ENCODE measurements at places on chromosomes 6 and 20.

DNA sequence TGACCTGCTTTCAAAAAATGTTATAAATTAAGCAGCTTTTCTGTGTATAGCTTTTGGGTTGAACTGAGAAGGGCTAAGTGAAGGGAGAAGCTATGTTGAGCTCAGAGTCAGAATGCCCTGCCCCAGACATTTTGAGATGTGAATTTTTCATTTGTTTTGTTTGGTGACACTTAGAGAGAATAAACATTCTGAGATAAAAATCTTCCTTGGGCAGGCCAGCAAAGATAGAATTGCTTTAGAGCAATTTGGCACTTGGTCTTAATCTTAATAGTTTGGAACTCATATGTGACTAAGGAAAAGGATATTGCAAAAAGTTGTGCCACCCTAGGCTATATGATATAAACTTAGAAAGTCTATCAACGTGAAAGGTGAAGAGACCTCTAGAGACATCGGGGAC lies 30.2 kb downstream of the MYB start:
- DNase-seq: no peak

DNA sequence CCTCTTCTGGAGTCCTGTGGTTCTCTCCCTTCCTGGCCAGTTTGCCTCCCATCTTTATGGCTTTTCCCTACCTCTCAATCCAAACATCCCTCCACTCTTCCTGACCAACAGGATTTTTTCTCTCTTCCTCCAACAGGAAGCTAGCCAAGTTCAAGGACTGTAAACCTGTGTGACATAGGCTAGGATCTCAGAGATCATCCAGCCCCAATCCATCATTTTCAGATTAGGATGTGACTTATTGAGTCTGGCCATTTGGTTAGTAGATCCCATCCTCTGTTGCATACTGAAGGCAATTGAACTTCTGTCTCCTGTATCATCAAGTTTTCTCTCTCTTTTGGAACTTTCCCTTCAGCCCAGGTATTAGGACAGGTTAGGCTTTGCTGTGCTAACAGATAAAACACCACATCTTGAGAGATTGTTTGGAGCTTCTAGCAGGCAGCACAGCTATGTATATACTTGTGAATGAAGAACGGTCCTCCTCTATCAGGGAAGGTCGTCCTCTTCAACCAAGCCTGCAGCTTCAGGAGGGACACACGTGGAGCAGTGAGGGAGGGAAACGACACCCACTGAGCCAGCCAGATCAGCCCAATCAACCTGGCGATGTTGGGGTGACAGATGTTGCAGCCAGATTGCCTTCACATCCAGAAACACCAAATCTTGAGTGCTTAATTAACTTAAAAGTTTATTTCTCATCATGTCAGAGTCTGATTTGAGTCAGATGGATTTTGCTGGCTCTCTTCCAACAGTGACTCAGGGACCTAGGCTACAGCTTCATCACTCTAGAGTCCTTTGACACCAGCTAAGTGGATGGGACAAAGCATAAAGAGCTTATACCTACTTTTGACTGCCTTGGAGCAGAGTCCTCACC lies 106.8 kb downstream of the GJA10 start:
- no peak for DNase-seq

DNA sequence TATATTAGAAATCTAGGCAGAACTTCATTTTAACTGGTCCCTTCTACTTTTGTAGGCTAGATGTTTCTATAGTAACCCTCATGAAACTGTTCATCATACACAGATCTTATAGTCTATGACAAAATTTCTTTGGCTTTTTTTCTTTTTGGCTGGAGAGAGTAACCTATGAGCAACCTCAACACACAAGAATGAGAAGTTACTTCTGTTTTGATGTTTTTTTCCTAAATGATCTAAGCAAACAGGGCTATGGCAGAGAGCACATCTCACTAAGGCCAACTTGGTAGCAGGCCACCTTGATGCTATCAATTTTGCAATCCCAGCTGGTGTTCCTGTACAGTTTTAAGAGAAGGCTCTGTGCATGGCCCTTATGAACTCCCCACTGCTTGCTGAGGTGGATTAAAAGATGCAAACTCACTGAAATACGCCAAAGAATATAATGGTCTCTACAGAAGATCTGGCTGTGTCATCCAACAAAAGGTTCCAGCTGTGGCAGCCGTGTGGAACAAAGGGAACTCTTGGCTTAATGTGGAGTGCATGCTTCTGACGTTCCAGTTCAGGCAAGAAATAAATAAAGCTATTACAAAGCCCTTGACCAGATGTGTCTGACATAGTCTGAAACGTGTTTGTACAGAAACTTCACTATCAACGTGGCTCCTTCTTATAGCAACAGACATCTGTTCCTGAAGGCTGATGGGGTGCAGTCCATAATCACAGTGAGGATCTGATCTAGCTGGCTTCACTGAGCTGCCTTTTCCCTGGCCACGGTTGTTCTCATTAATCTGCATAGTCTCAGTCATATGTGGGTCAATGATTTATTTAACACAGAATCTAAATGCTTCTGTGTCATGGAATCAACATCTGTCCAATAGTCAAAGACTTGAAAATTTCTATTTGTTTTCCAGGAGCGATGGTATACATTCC lies 481.1 kb downstream of the BMP2 start:
- no peak for DNase-seq

DNA sequence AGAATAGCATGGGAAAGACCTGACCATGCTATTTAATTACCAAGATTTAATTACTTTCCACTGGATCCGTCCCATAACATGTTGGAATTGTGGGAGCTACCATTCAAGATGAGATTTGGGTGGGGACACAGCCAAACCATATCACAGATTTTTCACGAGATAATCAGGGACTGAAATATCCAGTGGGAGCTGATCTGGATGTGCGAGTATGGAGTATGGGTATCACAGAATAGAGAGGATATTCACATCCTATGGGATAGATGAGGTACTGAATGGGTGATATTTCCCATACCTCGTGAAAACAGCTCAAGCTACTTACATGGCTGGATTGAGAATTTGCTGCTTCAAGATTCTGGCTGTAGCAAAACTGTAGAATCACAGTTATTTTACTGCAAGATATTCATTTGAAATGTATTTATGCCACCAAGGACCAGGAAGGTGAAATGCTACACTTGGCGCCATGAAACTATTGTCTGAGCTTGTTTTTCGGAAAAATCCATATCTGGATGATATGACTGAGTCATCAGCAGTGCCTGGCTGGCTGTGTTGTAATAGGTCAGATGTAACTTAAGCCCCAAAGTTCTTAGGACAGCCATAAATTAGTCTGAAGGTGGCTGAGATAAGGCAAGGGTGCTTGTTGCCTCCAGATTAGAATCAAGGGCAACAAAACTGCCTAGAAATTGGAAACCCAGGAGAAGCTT lies 29.8 kb downstream of the KCNS1 start:
- no peak for DNase-seq

GRCh38 chr20:9163251-9163650 lies 94.4 kb downstream of the PLCB4 start:
- no peak for DNase-seq

GRCh38 chr6:45420909-45421708 lies 43.4 kb upstream of the SUPT3H start:
- DNase-seq: no peak

- DNase-seq: no peak
Observed at GRCh38 chr6:6246544-6246943, 73.9 kb downstream of the F13A1 start.

DNA sequence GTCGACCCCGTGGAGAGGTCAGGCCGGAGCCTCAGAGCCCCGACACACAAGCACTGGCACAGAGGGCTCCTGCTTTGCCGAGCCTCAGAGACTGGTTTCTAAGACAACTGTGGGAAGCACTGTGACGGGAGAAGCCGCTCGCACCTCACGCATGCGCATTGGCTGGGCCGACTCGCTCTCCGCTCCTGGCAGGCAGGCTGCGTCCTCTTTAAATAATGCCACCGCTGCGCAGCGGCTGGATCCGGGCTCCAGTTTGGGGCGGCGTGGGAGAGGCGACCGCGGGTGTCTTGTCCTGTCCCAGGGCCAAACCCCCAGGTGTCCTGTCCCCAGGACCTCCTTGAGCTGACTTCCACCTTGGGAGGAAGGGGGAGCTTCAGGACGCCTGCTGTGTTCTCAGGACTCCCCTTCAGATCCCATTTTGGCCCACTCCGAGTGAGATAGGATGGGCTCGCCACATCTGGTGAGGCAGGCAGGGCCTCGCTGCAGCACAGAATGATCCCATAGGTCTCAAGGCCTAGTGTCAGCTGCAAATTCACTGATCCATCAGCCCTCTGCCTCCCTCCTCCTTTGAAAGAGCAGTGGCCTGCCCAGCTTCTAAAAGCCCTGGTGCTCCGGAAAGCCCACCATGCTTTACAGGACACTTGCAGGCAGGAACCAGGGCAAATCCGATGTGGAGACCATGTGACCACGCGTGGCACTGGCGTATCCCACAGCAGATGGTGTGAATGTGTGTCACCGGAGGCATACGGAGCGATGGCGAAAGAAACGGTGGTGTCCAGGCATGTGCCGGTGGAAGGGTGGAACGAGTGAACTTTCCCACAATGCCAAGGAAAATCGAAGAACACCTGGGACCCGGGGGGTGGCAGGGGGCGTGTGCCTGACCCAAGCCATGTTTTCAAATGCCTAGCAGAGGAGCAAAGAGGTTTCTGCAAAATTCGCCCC lies 169.3 kb upstream of the ZNF337 start:
- peak; percentile 31 for DNase-seq

DNA sequence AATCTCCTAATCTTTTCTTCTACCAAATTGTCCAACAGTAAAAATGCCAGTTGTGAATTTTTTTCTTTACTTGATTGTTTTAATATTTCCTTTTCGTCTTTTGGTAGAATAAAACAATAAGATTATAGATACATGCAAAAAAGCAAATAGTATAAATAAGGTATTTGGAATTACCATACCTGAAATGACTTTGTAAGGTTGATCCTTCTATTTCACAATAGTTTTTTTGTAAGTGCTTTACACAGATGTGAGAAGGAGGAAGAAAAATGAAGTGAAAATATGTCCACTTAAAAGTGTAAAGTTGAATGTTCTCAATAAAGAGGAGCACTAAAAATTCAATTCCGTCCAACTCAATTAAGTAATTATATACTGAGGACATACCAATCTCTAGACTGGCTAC lies 457.6 kb downstream of the UTRN start:
- DNase-seq: no peak

GRCh38 chr6:74834967-74835366 lies 370.9 kb downstream of the COL12A1 start:
- DNase-seq: no peak

DNA sequence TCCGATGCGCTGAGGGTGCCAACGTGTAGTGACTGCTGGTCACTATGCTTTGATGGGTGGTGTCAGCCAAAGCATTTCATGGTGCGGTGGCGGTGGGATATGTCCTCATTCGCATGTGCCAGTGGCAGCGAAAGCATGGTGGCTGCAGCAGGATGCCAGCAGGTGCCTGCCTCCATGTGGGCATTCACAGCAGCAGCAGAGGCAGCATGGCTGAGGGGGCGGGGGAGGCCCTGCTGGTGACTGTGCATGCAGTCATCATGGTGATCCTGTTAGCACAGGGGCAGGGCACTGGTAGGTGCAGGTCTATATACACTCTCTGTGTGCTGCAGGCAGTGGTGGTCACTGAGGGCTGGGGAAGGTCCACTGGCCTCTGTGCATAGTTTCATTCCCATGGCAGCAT lies 22.0 kb downstream of the FIG4 start:
- DNase-seq: peak; percentile 5

- DNase-seq: no peak
Observed at GRCh38 chr6:21230536-21230935, 363.0 kb upstream of the SOX4 start.

GRCh38 chr20:45088247-45088646 lies 12.7 kb downstream of the KCNS1 start:
- DNase-seq: no peak

DNA sequence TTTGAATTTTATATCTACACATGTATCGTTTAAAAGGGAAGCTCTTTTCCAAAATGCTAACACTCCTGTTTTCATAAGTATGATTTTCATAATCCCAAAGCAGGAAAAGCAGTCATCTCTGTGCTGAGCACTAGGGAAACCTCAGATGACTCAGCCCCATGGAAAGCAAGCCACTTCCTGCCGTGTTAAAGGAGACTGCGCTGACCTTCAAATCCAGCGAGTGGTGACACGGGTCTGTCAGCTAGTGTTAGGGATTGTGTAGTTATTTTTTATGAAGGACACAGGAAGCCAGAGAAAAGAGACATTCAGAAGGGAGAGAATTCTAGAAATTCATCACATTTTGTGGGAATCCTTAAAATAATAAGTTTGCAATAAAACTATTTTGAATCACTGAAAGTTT lies 57.0 kb upstream of the CD93 start:
- no peak for DNase-seq

DNA sequence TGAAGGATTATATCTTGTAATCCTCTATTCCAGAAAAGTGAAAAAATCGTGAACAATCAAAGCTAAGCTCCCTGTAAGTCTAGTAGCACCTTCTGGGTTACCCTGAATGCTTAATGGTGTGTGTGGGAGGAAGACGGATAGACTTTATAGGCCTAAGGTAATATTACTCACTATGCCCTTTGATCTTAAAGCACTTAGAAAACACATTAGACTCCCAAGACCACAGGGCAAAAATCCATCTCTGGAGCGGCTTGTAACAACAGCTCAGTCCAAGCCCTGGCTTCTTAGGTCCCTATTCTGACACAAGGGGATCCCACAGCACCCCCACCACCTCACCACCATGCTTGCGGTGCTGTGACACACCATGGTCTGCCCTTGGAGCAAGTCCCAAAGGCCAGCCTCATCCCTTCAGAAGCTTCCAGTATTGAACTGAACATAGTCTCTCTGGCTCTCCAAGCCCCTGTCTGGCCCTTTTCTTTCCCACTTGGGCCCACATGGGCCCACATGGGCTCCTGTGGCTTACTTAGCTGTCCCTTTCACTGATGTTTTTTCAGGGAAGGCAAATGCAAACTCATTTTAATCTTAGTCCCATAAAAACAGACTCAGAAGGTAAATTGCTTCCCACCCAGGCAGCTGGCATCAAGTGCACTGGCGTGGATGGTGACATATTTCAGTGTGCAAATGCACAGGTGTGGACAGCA lies 28.3 kb downstream of the C6orf132 start:
- DNase-seq: no peak

GRCh38 chr6:35053701-35054100 lies 87.4 kb downstream of the TCP11 start:
- DNase-seq: no peak

All from stimulated activated CD4-positive, alpha-beta T cell treated with anti-CD3 and anti-CD28 coated beads, TNF-alpha, amount 100 ng/mL, for 1 hour (primary cell).